ENCODE measurements at places on chromosomes 2 and 18.

GRCh38 chr2:101249826-101250225 is 2.9 kb upstream of the CNOT11 start:
- DNase-seq = no peak

DNA sequence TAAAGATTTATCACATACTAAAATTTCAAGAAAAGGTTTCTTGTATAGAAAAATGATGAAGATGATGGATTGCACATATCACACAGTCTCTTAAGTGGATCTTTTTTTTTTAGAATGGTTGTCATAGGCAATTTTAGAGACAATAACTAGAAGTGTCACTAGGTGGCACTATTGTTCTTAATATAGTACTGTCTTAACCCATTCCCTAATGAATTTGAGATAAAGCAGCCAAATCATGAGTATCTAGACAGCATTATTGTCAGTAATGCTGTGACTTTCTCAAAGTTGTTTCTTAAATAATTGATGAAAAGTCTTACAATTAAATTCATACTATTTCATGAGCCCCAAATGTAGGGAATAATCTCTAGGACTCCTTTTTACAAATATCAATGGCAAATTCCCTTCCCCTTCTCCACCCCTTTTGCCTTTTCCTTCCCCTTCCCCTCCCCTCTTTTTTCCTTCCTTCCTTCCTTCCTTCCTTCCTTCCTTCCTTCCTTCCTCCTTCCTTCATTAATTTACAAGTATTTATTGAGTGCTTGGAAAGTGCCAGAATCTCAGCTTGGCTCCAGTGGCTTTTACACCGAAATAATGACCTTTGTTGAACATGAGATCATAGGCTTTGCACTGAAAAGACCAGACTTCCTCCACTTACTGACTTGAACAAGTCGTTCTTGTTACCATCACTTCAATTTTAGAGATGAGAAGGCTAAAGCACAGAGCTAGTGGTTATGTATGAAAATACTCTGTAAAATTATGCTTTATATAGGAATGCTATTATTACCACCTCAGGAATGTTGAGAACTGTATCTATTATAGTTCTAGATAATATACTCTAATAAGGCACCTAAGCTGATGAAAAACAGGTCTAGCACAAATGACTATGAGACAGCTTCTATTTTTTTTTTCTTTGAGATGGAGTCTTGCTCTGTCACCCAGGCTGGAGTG is 19.8 kb downstream of the MYL12B start:
- DNase-seq = no peak

- peak; percentile 74 for DNase-seq
Observed at GRCh38 chr2:218880102-218880858, at the start of gene WNT10A. WNT10A (plus strand) TSS chr2:218880852; CDS start chr2:218880996, 144 bp downstream.

DNA sequence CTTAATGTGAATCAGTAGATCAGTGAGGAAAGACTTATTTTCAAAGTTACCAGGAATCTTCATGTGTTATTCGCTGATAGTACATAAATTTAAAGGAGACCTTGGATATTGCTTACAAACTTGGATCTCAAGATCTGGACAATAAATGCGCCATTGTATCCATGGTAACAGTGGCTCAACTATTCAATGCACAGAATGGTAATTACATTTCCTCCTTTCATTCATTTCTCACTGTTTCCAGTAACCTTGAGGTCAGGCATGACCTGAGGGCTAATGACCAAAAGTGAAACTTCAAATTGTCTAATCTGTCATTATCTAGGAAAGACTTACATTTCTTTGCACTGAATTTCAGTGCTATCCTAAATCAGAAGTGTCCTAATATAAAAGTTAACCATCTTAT is 8.1 kb downstream of the LRP2 start:
- DNase-seq = no peak

DNA sequence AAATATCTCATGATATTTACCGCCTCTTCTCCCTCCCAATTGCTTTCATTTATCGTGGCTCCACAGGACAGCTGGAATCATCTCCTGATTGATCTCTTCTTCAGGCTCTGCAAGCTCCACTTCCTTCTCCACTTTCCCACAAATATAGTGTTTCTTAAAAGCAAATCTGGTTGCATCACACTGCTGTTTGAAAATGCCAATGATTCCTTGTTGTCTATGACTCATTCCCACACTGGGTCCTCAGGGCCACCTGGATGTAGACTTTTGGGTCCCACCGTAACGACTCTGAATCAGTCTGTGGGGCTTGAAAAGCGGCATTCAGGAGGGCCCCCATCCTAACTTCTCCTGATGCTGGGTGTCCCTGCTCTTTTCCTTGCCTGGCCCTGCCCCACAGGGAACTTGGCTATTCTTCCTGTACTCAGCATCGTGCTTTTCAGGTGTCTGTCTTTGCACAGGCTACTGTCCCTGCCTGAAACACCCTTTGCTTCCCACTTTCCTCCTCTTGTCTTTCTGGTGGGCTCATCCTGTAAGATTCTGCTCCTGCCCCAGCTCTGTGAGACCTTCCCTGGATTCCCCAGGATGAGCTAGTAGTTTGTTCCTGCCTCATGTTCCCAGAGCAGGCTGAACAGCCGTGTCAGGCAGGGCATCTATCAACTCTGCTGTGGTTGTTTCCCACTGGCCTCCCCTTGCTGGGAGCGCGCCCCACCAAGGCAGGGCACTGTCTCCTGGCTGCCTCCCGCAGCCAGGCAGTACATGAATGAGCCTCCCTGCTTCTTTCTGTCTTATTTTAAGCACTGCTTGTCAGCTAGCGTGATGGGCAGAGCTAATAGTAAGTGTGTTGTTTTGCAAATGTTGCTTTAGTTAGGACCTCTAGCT is 111.9 kb downstream of the KCTD1 start:
- no peak for DNase-seq

DNA sequence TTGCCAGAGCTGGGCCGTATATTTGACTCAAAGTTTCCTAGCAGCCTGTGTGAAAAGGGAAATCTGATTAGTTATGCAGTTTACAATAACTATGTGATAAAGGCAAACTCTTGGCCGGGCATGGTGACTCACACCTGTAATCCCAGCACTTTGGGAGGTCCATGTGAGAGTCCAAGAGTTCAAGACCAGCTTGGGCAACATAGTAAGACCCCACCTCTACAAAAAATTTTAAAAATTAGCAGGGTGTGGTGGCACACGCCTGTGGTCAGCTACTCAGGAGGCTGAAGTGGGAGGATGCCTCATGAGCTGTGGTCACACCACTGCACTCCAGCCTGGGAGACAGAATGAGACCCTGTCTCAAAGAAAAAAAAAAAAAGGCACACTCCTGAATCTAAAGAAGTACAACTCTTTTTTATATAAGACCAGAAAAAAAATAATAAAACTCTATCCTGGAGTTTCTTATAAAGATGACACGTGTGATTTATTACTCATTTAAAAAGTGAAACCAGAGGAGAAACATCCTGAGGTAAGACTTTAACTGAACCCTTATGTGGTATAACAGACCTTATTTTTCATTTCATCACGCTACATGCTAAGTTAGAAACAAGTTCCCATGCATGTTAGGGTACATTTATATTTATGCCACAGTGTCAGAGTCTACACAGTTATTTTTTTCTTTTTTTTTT is 32.6 kb upstream of the KCMF1 start:
- no peak for DNase-seq

DNA sequence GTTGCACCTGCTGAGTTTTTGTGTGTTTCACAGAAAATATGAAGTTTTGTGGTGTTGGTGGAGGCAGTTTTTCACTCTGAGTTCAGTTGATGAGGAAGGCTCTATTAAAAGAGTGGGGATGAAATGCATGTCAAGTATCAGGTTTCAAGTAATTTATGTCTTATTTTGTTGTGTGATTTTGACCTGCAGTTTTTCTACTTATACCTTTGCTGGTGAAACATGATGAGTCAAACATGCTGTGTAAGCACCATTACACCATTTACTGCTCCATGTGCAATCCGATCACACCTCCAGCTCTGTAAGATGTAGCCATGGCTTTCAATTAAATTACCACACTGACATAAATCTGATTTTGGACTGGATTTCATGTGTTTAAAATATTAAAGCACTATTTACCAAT is 174.5 kb upstream of the ZEB2 start:
- DNase-seq = no peak

DNA sequence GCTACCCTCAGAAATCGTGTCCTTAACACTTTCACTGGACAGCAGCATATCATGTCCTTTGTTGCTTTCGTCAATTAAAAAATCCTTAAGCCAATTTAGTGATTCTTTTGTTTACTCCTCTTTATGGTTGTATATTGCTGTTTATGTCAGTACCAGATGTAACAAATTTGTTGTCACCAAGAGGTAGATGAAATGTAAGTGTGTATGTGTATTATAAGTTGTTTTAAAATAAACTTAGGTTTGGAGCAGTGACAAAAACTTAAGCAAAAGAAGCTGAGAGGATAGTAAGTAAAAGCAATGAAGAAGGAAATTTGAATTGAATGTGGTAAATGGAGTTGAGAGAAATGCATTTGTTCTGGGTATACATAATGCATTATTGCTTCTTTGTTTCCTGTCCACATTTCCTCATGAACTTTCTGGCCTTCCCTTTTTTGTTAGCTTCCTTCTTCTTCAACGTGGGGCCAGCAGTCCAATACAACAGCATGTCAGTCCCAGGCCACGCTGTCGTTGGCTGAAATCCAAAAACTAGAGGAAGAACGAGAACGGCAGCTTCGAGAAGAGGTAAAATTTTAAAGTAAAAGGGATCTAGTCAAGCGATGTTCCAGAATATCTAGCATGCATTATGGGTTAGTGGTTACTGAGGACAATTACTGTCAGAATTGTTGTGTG is 30.5 kb upstream of the SNORC start:
- DNase-seq = no peak
